ENCODE measurements at places on chromosomes 1 and 21. TPM values are rescaled to one million over a fixed set of nuclear protein-coding genes. Genes with fewer than 3 reads are reported as not detected.

Gene CHIA
- not detected for polyA plus RNA-seq

Gene ZNF670
- 5.2 TPM for polyA plus RNA-seq

Gene TFF2
- polyA plus RNA-seq = not detected

Gene PADI1
- not detected for polyA plus RNA-seq

Gene FAM131C
- 1.3 TPM for polyA plus RNA-seq

Gene LYPD8
- polyA plus RNA-seq = 6.6 TPM

Gene TP53BP2
- polyA plus RNA-seq = 16.9 TPM

Gene CAPZA1
- polyA plus RNA-seq = 156 TPM

Gene RPTN
- polyA plus RNA-seq = not detected

Gene CCDC190
- polyA plus RNA-seq = not detected

Gene AKR7A3
- polyA plus RNA-seq = not detected

Gene FAM151A
- not detected for polyA plus RNA-seq

Gene AIM2
- 2.4 TPM for polyA plus RNA-seq

Gene ASPM
- not detected for polyA plus RNA-seq

Gene SLC26A9
- polyA plus RNA-seq = not detected

Gene SLC30A1
- 4.8 TPM for polyA plus RNA-seq

Gene ARTN
- polyA plus RNA-seq = 0.36 TPM

Gene ANKRD34A
- 10.7 TPM for polyA plus RNA-seq

Gene MAP1LC3C
- polyA plus RNA-seq = not detected

Gene S100A16
- 4.3 TPM for polyA plus RNA-seq

Gene LORICRIN
- not detected for polyA plus RNA-seq

Gene OR2L8
- not detected for polyA plus RNA-seq

Gene GSTM1
- 26.0 TPM for polyA plus RNA-seq

Gene DDX20
- polyA plus RNA-seq = 9.7 TPM

Measured in Purkinje cell (primary cell).